Stimulated activated CD4-positive, alpha-beta T cell treated with anti-CD3 and anti-CD28 coated beads, Interleukin-12 subunit alpha, Interleukin-12 subunit beta, amount 100 ng/mL, for 24 hours (primary cell): ENCODE measurements at places on chromosomes 12 and 14.

DNA sequence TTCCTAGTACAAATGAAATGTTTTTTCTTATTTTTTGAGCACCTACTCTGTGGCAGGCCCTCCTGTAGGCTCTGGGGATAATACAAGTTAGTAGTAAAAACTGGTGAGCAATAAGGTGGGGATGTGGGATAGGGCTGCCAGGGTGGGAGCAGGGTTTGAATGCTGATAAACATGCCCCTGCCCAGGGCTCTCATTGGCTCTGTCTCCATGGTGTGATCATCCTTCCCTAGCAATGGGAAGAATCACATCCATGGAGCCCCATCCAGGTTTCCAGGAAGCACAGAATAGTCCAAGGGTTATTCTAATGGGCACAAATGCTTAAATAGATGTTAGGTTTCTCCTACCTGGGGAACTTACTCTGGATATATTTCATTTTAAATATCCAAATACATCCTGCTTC is 45.5 kb downstream of the GIT2 start:
- DNase-seq = no peak

DNA sequence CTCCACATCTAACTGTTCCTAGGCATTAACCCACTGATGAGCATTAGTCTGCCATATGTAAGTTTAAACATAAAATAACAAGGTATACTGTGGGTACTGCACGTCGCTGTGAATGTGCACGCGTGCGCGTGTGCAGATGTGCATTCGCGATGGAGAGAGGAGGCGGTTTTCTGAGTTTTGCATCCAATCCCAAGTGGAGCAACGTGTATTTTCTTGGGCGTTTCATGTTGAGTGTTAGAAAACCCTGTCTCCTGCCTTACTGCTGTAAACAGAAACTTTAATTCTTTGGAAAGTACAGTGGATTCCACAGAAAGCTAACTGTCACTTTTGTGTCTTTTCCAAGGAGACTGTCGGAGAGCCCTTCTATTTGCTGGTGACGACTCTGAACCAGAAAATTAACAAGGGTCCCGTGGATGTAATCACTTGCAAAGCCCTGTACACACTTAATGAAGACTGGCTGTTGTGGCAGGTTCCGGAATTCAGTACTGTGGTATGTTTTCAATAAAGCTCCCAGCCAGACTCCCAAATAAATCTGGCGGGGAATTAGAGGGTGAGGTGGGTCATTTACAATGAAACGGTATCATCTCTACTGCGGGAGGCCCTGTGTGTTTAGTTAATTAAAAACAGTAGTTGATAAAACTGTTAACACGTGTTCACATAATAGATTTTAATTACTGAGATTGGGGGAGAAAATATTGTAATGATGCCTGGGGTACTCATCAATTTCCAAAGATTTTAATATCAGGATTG is 116.5 kb downstream of the PLXNC1 start:
- no peak for DNase-seq

DNA sequence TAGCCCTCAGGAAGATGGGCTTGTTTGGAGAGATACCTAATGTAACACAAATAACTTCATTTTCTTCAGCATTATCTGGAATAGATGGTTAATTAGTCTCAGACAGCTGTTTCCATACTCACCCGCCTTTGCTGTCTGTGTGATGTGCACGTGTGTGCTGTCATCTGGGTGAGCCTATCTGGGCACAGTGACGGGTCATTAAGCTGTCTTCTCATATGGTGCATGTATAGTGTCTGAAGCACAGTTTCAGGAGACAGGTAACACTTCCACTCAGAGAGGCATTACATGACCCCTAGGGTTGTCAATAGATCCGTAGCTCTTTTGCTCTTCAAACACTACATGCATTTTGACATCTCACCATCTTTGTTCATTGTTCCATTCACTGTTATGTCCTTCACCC is 493.3 kb downstream of the APAF1 start:
- DNase-seq = no peak

DNA sequence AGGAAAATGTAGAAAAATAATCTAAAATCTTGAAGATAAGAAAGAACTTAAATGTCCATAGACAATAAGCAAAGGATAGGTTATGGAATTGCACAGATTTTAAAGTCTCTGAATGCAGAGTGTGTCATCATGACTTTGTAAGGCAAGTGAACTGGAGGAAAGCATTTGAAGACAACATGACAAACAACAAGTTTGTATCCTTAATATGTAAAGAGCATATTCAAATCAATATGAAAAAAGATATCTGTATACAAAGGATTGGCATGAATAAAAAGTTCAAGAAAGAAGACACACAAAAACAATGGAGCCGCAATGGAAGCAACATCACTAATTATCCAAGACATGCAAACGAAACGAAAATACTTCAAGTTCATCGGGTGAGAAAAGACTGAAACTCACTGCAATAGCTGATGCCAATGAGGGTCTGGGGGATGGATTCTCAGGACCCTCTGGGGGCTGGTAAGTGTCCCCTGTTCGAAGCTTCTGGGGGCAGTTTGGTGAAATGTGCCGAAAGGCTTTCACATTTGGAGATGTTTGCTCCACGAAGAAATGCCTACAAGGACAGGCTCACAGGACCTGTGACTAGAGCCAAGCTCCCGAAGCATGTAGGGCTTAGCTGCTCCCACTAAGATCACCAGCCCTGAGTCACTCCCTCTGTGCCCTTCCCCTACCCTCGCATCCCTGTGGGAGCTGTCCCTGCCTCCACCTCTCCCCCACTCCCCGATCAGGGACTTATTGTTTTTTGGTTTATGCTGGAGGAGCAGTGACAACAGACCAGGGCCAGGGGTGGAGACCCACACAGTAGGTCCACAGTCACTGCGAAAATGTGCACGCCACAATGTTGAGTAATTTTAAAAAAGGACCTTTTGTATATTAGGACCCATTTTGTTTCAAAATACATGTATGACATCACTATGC is 345.7 kb upstream of the SFSWAP start:
- DNase-seq = no peak

- DNase-seq = no peak
Measured at GRCh38 chr12:89278862-89279261, 73.4 kb downstream of the DUSP6 start.

- DNase-seq = no peak
Measured at GRCh38 chr14:102007916-102008418, 43.6 kb downstream of the DYNC1H1 start.

GRCh38 chr12:39930101-39930500 is 175.8 kb downstream of the SLC2A13 start:
- no peak for DNase-seq

GRCh38 chr12:108814462-108815211 is 42.7 kb downstream of the SSH1 start:
- DNase-seq = no peak

DNA sequence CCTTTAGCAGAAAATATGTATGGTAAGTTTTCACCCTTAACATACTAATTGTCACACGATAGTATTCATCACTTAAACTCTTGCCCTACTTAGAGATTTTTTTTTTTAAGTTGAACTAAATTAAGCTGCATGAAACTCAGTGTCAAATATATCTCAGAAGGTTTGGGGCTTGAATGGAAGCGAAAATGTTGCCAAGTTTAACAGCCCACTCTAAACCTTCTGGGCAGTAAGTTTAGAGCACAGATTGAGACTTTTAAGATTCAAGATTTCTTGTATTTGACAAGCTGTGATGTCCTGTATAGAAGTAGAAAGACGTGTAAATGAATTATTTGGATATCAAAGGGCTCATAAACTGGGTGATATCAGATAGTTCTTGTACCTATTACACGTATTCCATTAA is 287.3 kb upstream of the FLRT2 start:
- no peak for DNase-seq

DNA sequence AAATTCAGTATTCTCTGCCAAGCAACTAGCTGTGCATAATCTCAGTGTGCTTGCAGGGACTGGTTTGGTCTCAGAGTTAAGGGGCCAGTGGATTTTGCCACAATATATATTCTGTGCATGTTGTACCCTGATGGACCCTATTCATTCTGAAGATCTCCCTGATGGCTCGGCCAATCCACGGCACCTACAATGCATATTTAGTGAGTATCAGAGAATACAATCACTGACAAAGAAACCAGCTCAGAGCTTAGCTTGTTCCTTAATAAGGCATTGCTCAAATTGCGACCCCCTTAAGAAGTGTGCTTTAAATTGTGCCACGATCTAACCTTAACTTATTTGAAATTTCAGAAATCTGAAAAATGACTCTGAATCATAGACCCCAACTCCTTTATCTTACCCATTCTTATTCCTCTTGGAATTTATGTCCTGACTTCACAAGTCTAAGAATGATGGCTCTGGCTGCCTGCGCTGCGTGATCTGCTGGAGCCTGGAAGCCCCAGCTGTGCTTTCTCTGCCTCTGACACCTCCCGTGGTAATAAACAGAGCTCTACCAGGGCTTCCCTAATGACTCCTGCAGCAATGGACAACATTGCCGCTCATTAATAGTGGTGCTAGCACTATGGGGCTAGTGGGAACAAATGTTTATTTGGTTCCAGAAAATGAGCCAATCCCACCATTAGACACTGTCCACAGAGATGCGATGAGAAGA is 9.0 kb upstream of the DCAF4 start:
- DNase-seq = no peak

DNA sequence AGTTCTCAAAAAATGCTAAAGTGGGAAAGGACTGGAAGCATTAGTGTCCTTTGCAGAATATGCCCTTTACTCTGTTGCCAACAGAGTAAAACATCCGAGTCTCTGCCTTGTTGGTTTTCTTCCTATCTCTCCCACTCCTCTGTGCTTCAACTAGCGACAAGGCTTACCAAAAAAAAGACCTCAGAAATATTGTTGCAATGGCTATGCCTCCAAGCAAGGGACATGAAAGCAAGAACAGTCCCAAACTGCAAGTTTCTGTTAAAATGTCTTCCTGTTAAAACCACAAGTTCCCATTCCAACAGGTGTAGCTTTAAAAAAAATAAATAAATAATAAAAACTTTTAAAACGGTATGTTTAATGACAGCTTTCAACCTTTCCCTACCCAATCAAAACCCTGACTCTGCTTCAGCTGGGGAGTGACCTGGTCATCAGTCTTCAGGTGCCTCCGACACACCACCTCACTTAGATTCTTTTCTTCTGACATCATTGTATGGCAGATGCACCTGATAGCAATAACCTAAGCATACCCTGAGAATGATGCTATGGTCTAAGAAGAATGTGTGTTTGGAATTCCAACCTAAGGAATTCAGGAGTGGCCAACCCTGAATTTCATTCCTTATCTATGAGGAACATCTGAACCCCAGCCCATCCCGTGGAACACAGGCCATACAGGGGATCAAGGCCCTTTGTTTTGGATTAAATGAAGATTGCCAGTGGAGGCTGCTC is 81.0 kb downstream of the RPS29 start:
- no peak for DNase-seq

DNA sequence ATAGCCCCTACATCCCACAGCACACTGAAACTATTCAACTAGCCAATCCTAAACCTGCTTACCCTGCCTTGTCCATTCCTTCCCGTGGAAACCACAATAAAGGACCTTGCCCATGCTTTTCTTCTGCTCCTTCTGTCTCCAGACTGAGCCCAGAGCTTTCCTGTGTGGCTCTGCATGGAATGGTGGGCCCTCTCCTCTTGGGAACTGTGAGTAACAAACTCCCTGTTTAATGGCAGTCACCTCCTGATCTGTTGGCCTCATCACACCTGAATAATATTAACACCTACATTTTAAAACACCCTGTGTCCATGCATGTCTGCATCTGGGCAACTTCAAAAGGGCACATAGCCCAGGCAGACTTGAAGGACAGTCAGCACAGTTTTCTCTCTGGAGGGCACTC is 12.4 kb downstream of the LGR5 start:
- no peak for DNase-seq
